Posterior vena cava (tissue), 2 donors: ENCODE measurements at places on chromosomes 1 and 21.
A peak's percentile ranks its signal among the peaks of the same experiment; 100 is the strongest.

DNA sequence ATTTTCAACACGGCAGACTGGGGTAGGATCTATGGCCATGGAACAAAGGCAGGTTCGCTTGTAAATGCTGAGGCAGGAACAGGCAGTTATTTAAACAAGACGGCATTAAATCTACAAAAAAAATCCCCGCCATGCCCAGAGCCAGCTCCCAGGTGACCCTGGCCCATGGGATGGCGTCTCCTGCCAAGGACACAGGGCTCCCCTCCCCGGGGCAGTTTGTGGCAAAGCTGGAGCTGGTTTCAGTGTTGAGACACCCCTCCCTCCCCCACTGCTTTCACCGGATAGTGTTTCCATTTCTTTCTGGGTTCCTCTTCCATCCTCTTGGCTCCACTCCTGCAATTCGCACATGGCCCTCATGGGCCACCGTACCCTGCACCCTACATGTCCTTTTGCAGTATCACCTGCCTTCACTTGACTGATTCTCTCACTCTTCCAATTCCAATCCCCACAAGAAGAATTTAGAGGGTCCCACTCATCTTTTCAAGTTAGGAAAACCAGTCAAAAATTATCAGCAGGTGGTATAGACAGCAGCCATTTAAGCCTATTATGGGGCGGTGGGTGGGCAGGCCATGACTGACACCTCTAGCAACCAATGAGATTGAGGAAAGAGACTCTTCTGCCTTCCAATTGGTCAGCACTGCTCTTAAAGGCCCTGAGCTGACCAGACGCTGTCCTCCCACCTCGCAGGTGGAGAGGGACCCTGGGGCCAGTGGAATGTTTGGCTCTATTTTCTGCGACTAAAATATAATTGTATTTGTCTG, 52.0 kb downstream of the OLIG1 start:
- DNase-seq = no peak

DNA sequence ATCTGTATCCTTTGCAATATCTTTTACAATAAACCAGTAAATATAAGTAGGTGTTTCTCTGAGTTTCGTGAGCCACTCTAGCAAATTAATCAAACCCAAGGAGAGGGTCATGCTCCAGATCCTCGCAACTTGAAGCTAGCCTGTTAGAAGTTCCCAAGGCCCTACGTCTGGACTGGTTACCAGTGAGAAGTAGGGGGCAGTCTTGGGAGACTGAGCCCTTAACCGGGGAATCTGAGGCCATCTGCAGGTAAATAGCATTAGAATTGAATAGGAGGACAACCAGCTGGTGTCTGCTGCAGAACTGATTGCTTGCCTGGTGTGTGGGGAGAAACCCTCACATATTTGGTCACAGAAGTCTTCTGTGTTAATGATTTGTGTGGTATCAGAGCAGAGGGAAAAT, 190.5 kb downstream of the RYR2 start:
- no peak for DNase-seq

- DNase-seq = peak; percentile 90
Observed at GRCh38 chr1:1307261-1307922, 338 bp downstream of the ACAP3 start.

- no peak for DNase-seq
Observed at GRCh38 chr1:240306673-240307072, 215.0 kb downstream of the FMN2 start.

GRCh38 chr1:64986903-64987871, 20.8 kb upstream of the JAK1 start:
- no peak for DNase-seq

DNA sequence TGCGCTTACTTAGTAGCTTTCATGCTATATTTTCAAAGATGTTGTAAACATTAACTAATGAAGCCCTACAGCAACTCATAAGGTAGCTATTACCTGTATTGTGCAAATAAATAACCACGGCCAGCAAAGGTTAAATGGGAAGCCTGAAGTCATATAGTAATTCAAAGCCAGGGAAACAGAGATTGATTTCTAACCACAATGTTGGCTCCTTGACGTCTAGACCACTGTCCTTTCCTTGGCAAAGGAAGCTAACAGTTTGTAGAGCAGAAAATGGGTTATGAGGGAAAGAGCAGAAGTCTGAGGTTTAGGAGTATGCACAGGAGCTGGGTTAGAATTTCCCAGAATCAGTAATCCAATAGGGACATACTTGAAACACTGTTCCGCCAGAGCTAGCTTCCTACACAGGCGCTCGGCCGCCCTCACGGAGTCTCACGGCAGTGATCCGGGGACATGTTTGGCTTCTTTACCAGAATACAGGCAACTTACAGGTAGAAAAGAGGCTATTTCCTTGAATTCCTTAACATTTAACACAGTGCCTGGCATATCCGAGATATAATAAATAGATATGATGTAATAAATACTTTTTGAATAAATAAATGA, 298.8 kb upstream of the LYPLAL1 start:
- no peak for DNase-seq

DNA sequence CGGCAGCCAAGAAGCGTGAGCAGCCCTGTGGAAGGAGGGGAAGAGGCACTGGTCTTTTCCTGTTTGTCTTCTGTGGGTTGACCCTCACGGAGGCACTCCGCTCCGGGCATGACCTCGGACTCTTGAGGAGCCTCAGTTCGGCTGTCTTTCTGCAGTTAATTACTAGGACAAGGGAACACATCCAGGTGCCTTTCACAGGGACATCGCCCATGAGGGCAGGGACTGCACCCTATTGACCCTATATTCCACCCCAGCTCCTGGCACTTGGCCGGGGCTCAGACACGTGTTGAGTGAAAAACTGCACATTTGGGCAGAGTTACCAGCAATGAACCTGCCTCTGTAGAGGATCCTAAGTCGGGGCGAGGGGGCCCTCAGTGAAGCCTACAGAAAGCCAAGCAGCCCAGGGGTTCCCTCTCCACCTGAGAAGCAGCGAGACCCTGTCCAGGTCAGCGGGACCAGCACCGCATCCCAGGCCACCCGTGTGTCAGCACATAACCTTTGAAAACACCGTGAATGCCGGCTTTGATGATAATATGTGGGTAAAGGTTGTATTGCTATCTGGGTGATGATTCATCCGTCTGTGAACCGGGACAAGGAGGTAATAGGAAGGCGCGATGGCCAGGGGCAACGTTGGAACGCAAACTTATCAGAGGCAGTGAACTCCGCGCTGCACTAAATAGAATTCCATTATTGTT, 161.4 kb upstream of the ARHGEF16 start:
- DNase-seq = no peak

DNA sequence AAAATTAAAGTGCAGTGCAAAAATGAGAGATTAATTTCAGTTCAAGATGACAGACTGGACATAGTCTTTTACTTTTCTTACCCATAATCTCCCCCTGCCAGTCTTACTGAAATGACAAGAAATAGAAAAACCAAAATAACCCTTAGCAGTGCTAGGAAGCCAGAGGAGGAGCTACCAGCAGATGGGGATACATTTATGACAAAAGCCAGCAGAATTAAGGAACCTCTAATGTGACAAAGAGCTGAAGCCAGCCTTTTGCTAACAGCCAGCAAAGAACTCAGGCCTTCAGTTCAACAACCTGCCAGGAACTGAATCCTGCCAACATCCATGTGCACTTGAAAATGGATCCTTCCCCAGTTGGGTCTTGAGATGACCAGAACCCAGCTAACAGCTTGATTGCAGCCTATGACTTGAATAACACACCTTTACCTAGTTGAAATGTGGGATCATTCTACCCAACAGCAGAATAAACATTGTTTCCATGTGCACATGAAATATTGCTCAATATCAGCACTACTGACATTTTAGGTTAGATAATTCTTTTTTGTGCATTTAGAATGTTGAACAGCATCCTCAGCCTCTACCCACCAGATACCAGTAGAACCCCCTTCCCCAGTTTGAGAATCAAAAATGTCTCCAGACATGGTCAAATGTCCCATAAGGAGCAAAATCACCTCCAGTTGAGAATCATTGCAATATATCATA, 7.9 kb upstream of the TRAF5 start:
- DNase-seq = no peak

- DNase-seq = no peak
Observed at GRCh38 chr1:26274801-26275425, 5.0 kb upstream of the SH3BGRL3 start.

- DNase-seq = no peak
Observed at GRCh38 chr1:230208619-230209261, 141.7 kb downstream of the GALNT2 start.

GRCh38 chr1:154869351-154870114, 548 bp downstream of the KCNN3 start:
- DNase-seq = peak; percentile 78

DNA sequence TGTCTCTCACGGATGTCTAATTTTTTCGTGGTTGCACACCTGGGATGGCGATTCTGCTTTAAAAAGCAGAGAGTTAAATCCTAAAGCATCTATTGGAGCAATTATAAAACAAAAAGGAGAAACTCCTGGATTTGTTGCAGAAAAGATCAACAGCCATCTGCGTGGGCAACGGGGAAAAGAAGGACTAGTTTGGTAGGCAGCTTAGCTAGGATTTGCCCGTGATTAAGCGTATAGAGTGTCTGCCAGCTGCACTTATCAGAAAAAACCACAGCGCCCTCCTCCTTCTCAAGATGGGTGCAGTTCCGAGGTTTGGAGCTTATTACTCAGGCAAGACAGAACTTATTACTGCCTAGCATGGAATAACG, 526 bp upstream of the SLC25A24 start:
- no peak for DNase-seq

DNA sequence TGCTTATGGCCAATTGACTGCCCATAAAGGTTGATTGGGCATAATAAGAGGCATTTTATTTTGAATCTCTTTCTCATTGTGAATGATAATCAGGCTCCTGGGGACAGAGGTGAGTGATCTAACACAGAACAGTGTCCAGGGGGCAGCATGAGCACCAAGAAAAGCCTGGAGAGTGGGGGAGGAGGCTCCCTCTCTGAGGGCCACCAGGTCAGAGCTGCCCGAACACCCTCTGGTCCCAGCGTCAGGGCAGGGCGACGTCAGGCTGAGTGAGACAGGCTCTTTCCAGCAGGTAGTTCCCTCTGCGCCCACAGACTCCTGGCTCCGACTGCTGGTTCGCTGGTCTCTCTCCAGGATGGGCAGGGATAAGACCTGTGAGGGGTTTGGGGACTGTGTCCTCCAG, 250.2 kb upstream of the C1orf174 start:
- no peak for DNase-seq

- no peak for DNase-seq
Observed at GRCh38 chr1:192476802-192477298, 98.7 kb upstream of the RGS1 start.

- no peak for DNase-seq
Observed at GRCh38 chr1:10591010-10591409, 116.3 kb downstream of the PEX14 start.

GRCh38 chr1:178436899-178437298, 59.9 kb downstream of the CLEC20A start:
- DNase-seq = no peak

DNA sequence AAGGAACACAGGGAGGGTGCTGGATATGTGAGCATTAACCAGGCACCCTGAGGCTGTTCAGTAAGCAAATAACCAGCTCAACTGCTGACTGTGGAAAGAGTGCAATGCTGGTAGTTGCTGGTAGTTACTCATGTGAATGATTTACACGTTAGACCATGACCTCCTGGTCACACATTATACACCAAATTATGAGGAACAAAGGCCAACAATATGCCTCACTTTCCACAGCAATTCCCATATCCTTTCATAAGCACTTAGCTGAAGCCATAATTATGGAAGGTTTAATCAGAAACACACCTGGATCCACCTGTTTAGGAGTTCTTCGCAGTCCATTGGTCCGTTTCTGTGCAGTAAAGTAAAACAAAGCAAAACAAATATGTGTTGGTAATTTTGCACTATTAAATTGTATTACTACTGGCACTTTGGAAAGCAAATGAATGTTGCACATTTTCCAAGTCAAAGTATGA, 281.8 kb downstream of the VAV3 start:
- DNase-seq = no peak

- DNase-seq = no peak
Observed at GRCh38 chr1:158148468-158148867, 32.2 kb upstream of the CD1D start.

DNA sequence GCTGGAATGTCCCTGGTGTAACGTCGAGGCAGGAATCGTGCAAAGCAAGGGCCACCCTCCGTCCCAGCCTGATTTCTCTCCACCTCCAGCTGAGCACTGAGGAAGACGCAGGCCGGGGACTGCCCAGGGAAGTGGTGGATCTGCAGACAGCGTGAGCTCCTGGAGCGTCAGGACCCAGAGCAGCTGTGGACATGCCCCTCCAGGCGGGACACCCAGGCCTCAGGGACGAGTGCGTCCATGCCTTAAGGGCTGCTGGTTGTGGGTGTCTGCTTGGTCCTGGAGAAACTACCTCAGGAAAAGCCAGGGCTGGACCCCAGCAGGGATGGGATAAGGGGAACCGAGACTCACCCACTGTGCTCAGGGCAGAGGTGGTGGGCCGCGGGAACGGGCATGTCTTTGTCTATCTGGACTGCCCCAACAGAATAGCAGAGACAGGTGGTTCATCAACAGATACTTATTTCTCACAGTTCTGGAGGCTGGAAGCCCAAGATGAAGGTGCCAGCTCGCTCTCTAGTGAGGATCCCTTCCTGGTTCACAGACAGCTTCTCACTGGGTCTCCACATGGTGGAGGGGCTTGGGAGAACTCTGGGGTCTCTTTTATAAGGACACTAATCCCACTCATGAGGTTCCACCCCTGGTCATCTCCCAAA, 5.8 kb upstream of the MMEL1 start:
- DNase-seq = peak; percentile 61

DNA sequence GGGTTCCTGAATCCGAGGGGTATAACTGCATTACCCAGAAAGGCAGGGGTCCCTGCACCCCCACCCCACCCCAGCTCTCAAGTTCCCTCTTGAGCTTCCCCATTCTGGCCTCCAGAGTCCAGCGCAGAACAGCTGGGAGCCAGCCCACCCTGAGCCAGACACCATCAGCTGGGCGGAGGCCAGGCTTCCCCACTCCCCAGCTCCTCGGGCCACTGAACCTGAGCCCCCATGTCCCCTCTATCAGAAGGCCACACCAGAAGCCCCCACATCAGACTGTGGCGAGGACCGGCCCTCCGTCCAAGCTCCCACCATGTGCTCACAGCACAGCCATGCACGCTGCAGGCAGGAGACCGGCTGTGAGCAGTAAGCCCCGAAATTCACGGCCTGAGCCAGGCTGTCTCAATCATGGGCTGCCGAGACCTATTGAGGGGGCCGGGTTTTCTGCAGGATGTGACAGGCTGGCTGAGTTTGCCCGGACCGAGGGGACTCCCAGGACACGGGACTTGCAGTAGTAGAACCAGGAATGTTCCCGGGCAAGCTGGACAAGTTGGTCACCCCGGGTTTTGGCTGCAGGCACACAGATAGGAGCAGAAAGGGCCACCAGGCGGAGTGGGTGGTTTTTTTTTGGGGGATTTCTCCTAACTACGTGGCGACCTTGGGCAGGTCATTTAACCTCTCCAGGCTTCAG, 25.5 kb upstream of the TNFRSF1B start:
- DNase-seq = no peak

DNA sequence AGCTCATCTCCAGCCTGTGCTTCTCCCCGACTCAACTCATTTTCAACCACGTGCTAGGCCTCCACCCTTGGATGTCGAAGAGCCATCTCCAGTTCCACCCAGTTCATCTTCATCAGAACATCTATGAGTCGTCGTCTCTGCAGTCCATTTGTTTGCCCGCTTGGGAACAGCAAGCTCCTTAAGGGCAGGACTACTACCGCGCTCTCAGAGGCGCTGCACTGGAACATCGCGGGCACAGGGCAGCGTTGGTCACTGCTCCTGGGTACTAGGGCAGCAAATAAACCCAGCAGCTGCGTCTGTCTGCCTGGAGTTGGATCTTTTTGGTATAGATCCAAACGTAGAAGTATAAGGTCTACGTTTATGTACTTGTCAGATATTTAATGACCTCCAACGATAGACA, 478 bp upstream of the PRDM2 start:
- no peak for DNase-seq
